ENCODE measurements at places on chromosomes 11 and 22.

DNA sequence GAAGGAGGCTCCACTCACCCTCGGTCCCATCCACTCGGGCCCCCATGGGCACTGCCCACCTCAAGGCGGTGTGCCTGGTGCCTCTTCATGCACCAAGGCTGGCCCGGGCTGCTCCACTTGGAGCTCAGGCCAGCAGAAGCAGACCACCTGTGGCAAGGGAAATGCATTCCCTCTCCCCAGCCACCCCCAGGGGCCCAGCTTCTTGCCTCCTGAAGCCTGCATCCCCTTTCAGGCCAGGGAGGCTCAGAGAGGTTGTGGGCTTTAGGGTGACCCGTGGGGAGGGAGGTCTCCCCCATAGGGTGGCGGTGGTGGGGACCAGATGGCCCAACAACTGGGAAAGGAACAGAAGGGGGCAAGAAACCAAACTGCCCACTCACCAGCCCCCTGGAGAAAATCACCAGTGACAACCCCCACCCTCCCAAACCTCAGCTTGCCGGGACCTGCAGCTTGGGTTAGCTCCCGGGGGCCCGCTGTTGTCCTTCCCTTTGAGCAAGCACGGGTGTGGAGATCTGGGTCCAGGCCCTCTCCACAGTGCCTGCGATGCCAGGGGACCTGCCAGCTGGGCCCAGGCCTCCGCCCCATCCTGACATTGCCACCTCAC, 8.4 kb downstream of the CBX6 start:
- DNase-seq, result no peak

- no peak for DNase-seq
These were observed 299.7 kb downstream of the TBC1D22A start for GRCh38 chr22:47062126-47062525.

DNA sequence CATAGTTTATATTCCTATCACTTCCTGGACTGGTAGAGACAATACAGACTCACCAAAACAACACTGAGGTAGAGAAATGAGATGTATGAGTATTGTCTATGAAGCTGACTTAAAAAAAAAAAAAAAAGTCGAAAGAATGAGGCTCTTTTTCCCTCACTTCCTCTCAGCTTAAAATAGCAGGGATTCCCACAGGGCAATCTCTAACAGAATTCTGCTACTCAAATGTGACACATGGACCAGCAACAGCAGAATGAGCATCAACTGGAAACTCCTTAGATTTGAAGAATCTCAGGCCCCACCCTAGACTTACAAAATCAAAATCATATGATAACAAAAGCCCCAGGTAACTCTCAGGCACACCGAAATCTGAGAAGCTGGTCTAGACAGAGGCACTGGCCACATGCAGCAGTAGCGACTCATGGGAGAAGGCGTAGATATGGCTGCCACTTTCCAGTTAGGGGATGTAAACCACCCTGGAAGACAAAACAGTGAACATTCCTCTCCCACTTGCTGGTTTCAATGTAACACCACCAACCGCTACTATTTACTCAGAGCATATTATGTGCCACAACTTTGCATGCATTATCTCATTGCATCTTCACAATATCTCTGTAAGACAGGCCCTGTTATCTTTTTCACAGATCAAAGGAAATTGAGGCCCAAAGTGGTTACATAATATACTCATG, 128.0 kb downstream of the RBFOX2 start:
- DNase-seq, result no peak

DNA sequence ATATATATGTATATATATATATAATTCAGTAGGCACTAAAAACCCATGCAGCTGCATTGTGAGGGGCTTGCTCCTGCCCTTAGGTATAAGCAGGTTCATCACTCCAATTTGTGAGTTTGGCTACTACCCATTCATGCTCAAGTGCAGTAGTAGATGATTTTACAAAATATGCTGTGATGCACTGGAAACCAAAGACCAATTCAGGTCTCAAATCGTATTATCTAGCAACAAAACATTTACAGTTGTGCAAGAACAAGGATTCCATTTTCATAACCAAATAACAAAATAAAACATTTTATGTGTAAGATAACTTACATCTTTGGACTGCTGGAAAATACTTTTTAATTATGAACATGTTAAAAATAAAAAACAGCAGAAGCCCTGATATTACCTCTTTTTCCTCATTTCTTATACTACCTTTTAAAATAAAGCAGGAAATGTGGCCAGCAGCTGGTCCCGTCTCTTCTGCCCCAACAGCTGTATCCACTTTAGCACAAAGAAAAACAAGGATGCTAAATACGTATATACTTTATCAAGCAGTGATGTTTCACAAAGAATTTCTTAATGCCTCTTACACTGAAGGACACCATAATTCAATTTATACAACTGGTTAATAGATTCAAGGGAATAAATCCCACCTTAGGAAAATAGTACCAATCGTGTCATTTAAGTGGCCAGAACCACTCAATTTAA, 2.8 kb downstream of the CREBZF start:
- no peak for DNase-seq

DNA sequence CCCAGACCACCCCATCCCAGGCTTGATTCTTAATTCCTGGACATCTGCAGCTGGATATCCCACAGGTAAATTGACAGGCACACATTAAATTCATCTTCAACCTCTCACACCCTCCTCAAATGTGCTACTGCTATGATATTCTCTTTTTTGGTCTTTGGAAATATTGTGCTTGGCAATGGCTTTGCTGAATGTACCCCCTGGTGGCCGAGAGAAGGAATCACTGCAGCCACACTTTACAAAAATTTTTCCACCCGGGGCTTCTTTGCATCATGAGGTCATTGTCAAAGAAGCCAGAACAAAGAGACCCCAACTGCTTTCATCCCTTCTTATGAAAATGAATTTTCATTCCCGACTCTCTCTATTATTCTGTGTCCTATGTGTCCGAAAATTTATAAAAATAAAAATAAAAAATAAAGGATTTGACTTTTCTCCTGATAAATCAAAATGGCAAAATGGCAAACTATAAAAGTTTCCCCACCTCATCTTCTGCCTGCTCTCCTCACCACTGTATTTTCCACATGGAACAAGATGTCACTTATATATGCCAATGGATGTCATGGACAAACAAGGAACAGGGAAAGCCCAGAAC, 15.0 kb upstream of the CYB5R2 start:
- DNase-seq, result no peak

GRCh38 chr11:47152953-47153950, 23.4 kb downstream of the ARFGAP2 start:
- peak; percentile 22 for DNase-seq

Data from stimulated activated naive B cell treated with anti-CD40 and anti-IgM and Interleukin-4, amounts not matched to agents 10 μg/mL and 1 μg/mL and 100 μg/mL, for 72 hours (primary cell).